Sigmoid colon (tissue), 7 donors: ENCODE measurements at places on chromosomes 2 and 18. TPM values are rescaled to one million over a fixed set of nuclear protein-coding genes. Genes with fewer than 3 reads are reported as not detected.

Gene IL36G
- total RNA-seq, result not detected

Gene ANKRD30BL
- total RNA-seq, result not detected

Gene RTP5
- not detected for total RNA-seq

Gene SERPINB13
- not detected for total RNA-seq

Gene CHST9
- 1.1 TPM for total RNA-seq

Gene GRHL1
- total RNA-seq, result 2.5 TPM

Gene GAREM2
- total RNA-seq, result 4.4 TPM

Gene GREB1L
- 4.4 TPM for total RNA-seq

Gene EGR4
- not detected for total RNA-seq

Gene MEIS1
- 108 TPM for total RNA-seq

Gene MROH2A
- total RNA-seq, result not detected

GRCh38 chr2:39948016-39948719 lies 169.1 kb upstream of the THUMPD2 start:
- no peak for DNase-seq

DNA sequence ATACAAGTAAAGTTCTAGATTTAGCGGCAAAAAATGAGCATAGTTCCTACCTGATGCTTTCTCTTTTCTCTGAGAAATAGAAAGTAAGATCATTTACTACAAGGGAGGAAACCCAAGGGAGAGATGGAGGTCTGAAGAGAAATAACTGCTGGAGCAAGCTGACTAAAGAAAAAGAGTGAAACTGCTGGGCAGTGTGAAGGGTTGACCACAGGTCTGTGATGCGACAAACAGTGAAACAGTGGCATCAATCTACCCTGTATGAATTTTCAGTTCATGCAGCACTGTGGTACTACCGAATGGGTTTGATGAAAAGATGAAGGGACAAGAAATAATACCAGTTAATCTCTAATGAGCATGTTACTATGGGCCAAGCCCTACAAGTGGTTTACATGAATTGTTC lies 52.2 kb downstream of the CUL3 start:
- no peak for DNase-seq

DNA sequence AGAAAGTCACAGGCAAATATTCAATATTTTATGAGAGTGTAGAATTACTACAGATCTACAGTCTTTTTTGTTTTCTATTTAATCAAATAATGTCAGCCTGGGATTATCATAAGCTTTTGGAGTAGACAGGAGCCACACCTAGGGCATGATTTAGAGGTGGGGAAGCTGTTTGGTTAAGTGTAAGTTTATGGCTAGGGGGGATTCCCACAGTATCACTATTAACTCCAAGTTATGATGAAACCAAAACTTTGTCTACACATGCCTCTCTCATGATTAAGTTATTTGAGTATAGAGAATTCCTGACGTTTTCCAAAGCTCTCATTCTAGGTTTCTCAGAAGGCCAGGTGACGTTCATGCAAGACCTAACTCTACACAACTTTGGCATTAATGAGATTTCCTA lies 2.1 kb downstream of the SERPINB10 start:
- DNase-seq, result no peak

DNA sequence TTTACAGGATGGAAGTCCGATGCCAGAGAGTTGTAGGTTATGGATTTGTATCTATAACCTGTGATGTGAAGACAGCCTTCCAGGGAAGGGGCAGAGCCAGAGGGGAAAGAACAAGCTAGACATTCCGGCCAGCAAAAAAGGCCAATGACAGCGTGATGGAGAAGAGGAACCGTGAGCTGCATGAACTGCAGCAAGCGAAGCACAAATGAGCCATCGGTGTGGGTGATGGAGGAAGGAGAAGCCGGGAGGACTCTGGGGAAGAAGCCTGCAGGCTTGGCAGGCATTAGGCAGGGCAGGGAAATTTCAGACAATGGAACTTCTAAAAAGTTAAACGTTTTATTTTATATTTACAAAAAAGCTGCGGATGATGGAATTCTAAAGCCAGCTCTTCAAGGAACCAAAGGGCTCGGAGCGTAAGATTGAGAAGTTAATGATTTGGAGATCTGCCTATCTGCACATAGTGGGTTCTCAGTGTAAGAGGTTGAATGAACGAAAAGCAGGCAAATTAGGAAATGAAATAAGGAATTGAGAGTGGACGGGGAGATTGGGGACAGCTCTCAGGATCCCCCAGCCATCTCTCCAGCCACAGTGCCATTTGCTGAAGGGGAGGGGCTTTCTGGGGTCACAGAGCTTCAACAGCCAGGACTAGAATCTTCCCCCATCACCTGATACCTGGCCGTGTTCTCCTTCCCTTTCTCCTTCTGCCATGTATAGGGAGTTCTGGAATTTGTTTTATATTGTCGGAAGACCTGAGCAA lies 28.4 kb downstream of the NGEF start:
- no peak for DNase-seq

DNA sequence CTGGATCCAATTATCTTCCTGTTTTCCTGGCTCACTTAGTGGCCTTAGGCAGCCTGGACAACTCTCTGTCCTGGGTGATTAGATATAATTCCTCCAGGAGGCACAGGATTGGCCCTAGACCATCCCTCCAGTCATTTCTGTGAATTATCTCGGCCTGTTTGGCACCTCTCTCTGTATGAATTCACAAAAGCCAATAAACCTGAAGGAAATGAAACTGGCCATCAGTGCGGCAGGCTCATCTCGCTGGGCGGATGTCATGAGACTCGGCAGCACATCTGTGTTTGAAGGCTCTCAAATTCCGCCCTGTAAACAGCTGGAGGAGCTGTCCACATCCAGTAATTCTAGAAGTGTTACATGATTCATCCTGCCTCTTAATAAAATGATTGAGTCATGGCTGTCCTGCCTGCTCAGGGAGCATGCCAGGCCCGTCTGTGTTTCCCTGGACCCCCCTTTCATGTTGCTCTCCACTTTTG lies 38.6 kb downstream of the ACOXL start:
- no peak for DNase-seq

DNA sequence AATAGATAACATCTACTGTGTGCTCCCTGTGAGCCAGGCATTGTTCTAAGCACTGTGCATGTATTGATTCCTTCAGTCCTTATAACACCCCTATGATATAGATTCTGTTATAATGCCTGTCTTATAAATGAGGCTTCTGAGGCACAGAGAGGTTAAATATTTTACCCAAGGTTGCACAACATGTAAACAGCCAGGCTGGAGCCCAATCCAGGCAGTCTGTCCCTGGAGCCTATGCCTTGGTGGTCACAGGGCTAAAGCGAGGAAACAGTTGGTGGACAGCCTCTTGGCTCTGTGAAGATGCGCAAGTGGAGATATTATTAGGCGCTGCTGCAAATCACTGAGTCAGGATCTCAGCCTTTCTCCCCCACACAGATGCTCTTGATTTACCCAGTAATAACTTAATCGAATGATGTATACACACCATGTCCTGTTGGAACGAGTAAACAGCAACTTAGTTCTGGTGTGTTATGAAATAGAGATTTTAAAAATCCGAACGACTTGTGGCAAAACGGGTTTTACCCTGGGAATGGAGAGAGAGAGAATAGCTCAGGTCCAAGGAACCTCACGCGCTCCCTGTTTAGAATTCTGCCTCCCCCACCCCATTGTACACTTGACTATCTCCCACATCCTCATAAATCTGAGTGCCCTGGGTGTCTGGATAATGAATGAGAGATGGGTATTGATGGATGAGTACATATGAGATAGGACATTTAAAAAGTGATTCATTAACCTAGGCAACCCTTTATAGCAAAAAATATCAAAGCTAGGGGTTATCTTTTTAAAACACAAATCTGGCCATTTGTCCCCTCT lies 231.9 kb downstream of the BCL2 start:
- DNase-seq, result no peak

- DNase-seq, result no peak
Observed at GRCh38 chr18:13269013-13269280, 50.4 kb downstream of the LDLRAD4 start.

DNA sequence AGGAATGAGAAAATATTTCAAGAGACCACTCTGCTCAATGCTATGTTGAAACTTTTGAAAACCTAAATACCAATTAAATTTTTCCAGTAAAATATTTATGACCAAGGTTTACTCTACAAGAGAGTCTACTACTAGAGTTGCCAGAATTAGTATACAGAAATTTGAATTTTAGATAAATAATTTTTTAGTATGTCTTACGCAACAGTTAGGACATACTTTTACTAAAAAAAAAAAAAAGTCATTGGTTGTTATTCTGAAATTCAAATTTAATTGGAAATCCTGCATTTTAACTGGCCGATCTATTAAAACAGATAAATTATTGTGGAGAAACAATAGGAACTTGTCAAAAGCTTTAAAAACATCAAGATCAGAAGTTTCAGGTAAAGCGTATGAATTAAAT lies 49.1 kb upstream of the TMEM200C start:
- no peak for DNase-seq

DNA sequence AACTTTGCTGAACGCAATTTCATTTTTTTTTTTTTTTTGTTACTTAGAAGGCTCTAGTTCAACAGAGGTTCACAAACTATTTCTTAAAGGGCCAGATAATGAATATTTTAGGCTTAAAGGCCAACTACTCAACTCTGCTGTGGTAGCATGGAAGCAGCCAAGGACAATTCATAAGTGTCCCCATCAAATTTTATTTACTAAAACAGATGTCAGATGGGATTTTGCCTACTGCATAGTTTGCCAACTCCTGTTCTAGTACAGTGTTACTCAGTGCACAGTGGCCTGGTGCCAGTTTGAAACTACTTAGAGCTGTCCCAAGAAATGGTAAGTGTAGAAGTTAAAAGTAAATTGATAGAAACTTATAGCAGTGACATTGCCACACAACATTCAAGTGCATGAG lies 949.4 kb upstream of the FANCL start:
- no peak for DNase-seq

DNA sequence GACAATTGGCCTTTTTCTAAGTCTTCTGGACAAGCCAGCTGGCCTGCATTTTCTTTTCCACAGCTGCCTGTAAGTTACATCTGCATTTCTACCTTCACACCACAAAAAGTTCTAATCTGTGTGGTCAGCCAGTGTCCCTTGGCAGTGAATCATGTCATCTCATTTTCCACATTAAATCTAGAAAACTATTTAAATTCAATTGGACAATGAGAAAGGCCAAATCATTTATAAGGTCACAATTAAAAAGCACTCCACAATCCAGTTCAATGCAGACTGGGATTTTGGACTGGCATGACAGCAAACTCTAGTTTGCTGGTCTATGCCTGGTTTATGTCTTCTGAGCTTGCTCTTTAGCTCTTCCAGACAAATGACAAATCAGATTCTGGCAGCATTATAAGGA lies 494.2 kb upstream of the SPHKAP start:
- no peak for DNase-seq

- DNase-seq, result no peak
Observed at GRCh38 chr2:206275312-206276055, 1.0 kb downstream of the ZDBF2 start.

DNA sequence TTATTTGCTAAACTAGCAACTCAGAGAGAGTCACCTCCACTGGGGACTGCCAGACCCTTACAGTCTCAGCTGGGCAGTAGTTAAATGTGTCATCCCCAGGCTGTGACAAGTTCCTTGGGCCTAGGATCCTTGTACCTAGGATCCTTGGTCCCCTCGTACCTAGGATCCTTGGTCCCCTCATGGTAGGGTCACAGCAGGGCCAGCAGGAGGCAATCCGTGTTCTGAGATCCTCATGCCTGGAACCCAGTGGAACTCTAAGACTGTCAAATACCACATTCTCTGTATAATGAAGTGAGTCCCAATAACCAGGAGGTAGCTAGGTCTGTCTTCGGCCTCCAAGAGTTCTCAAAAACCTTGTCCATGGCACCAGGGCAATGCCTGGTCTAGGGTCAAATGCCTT lies 60.8 kb downstream of the LYPD6B start:
- no peak for DNase-seq

- no peak for DNase-seq
Observed at GRCh38 chr2:27095745-27096651, 9.4 kb downstream of the KHK start.

GRCh38 chr18:2827061-2827460 lies 19.7 kb upstream of the EMILIN2 start:
- peak; percentile 19 for DNase-seq

- no peak for DNase-seq
Observed at GRCh38 chr2:226187616-226188015, 612.0 kb downstream of the IRS1 start.

DNA sequence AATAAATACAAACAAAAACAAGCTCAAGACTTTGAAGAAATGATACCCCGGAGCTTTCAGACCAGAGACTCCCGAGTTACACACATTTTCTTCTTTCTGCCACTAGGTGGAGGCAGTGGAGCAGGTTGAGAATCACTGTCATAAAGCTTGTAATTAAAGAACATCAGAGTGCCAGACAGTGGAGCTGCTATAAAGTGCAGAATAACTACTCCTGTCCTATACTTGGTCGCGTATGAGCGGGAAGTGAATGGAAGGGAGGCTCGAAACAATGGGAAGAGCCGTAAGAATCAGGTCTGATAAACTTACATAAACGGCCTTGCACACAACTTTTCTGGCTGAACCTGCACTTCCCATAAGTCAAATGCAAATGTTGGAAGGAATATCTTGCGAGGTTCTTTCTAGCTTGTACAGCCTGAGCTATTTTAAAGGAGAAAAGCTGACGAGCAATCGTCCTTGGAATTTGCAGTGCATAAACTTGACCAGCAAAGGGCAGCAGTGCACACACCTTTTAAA lies 189.0 kb downstream of the RPIA start:
- no peak for DNase-seq

DNA sequence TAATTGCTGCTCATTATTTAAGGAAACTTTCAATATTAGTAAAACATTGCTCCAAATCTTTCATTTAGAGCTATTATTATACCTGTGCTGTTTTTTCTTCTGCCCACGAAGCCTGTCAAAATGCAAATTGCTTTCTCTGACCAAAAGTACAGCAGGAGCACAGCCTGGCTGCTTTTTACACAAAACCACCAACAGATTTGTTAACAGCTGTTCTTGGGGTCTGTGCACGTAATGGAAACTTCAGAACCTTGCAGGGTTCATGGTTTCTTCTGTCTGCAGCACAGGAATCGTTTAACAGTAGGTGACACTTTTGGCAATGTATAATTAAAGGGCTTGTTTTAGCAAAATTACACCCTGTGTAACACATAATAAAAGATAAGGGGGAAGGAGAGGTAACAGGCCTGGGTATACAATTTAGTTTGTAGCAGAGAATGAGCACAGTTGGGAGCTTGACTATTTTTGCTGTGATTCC lies 447.3 kb downstream of the KCNJ3 start:
- DNase-seq, result no peak

DNA sequence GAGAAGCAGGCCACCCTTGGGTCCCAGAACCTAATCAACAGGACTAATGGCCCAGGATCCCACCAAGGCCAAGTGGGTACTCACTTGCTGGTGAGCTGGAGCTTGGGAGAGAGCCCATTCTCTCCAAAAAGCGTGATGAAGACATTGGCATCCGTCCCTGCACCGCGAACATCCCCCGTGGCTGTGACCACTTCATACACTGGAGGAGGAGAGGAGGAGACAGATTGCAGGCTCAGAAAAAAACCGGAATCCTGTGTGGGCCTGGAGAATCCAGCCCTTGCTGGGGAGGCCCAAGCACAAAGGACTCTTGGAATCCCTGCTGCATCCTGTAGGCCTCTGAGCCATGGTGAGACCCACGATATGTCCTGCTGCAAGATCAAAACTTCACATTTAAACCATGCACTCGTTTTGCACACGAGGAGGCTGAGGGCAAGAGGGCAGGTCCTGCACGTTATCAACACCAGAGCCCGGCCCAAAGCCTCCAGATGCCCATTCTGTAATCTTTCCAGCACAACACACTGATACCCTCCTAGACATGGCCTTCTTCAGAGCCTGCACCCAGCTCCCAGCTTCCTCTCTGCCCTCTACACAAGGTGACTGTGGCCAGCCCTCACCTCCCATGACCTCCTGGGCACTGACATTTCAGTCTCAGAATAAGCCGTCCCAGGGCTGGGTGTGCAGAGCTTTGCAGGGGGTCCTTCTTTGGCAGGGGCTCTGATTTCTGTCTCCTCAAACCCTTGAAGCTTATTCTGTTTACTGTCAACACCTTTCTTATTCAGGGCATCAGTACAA lies 7.8 kb downstream of the LOXHD1 start:
- peak; percentile 18 for DNase-seq
